CD4-positive, alpha-beta memory T cell (primary cell): ENCODE measurements at places on chromosomes 12 and 14. TPM values are rescaled to one million over a fixed set of nuclear protein-coding genes. Genes with fewer than 3 reads are reported as not detected.

The CD163L1 gene
- total RNA-seq: 1.1 TPM

The JAG2 gene
- 0.80 TPM for total RNA-seq

The TAS2R7 gene
- not detected for total RNA-seq

The TAS2R42 gene
- total RNA-seq: not detected

The OTOGL gene
- not detected for total RNA-seq

The APAF1 gene
- total RNA-seq: 32.2 TPM

The COX8C gene
- not detected for total RNA-seq

The PLA2G1B gene
- not detected for total RNA-seq

The PTPRO gene
- total RNA-seq: 7.8 TPM

The DDIT3 gene
- 40.8 TPM for total RNA-seq

The B4GALNT3 gene
- 2.1 TPM for total RNA-seq

The OTUB2 gene
- 0.42 TPM for total RNA-seq

The NT5DC3 gene
- total RNA-seq: 6.8 TPM

The INHBE gene
- total RNA-seq: not detected

The GPHB5 gene
- total RNA-seq: not detected

The BEST3 gene
- total RNA-seq: not detected

The PIP4P1 gene
- 77.8 TPM for total RNA-seq

The C12orf76 gene
- total RNA-seq: 33.5 TPM

The VRK1 gene
- 40.2 TPM for total RNA-seq

The PRPH gene
- total RNA-seq: 0.39 TPM

The AQP2 gene
- not detected for total RNA-seq

The GPR68 gene
- total RNA-seq: 10.6 TPM

The POTEM gene
- total RNA-seq: not detected
